ENCODE measurements at places on chromosomes 13 and 19.

- DNase-seq = no peak
Observed at GRCh38 chr13:24142886-24143285, 17.6 kb upstream of the SPATA13 start.

DNA sequence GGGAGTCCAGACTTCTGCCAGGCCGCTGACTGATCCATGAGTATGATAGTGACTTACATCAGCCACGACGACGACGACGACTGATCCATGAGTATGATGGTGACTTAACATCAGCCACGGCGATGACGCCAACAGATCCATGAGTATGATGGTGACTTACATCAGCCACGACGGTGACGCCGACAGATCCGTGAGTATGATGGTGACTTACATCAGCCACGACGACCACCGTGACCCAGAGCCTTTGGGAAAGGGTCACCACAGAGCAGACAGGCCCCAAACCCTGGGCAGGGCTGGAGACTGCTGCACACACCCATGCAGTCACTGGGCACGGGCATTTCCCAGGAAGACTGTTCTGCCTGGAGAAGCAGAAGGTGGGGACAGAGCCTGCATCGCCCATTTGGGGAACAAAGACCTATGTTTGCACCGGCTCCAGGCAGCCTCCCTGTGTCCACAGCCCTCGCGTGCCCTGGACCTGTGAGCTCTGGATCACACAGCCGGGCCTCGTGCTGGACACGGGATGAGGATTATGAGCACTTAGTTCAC lies 130.9 kb upstream of the SPACA7 start:
- no peak for DNase-seq

DNA sequence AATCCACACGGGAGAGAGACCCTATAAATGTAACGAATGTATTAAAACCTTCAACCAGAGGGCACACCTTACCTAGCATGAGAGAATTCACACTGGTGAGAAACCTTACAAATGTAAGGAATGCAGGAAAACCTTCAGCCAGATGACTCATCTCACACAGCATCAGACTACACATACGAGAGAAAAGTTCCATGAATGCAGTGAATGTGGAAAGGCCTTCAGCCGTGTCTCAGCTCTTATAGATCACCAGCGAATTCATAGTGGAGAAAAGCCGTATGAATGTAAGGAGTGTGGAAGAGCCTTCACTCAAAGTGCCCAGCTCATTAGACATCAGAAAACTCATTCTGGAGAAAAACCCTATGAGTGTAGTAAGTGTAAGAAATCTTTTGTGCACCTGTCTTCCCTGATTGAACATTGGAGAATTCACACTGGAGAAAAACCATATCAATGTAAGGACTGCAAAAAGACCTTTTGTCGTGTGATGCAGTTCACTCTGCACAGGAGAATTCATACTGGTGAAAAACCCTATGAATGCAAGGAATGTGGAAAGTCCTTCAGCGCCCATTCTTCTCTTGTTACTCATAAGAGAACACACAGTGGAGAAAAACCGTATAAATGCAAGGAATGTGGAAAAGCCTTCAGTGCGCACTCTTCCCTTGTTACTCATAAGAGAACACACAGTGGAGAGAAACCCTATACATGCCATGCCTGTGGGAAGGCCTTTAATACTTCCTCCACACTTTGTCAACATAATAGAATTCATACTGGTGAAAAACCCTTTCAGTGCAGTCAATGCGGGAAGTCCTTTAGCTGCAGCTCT lies 16.0 kb downstream of the ZNF582 start:
- no peak for DNase-seq

DNA sequence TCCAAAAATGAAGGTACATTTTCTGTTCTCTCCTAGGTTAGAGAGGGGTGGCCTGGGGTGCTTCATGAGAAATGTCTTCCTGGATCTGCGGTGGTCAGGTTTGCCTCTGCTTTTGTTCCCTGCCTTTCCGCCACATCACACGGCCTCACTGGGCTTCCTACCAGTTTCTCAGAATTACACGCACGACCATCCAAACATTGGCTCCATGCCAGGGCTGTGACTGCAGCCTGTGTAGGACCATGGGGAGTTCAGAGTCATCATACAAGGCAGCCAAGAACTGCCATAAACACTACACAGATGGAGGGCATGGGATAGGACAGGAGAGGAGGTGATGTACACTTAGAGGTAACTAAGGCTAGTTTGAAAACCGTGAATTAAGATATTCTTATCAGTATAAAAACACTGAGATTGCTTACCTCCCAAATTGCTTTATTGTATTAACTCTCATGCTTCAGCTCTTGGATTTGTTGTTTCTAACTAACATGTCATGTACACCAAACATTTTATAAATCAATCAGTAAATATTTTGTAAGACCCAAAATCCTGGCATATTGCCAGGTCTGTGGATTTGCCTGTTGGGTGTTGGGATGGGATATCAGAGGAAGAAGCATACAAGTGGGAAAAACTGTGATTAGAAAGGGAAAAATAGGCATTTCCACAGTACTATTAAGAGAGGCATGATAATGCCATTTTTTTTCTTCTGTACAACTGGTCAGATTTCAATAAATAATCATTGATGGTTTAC lies 45.2 kb downstream of the CDADC1 start:
- no peak for DNase-seq

DNA sequence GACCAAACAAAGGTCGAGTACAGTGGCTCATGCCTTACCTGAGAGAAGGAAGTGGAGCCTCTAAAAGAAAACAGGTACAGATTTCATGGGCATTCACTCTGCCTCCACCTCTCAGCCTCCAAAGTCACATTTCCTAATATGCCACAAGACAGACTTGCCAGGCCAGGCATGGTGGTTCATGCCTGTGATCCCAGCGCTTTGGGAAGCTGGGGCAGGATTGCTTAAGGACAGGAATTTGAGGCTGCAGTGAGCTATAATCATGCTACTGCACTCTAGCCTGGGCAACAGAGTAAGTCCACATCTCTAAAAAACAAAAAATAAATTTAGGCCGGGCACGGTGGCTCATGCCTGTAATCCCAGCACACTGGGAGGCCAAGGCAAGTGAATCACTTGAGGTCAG lies 10.9 kb upstream of the DNMT1 start:
- DNase-seq = no peak

DNA sequence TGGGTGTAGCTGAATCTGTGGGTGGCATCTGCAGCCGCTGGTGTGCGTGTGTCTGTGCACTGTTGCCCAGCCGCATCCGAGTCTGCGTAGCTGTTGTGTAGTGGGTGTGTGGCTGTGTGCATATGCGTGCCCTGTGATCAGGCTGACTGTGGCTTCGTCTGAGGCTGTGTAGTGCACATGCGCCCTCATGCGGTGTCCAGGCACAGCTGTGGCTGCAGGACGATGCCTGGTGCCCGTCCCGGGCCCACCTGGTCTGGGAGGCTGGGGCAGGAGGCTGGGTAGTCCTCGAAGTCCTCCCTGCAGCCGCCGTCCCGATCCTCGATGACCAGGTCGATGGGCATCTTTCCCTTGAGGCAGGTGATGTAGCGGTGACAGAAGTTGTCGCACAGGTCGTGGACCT lies 4.9 kb downstream of the MEIS3 start:
- no peak for DNase-seq

DNA sequence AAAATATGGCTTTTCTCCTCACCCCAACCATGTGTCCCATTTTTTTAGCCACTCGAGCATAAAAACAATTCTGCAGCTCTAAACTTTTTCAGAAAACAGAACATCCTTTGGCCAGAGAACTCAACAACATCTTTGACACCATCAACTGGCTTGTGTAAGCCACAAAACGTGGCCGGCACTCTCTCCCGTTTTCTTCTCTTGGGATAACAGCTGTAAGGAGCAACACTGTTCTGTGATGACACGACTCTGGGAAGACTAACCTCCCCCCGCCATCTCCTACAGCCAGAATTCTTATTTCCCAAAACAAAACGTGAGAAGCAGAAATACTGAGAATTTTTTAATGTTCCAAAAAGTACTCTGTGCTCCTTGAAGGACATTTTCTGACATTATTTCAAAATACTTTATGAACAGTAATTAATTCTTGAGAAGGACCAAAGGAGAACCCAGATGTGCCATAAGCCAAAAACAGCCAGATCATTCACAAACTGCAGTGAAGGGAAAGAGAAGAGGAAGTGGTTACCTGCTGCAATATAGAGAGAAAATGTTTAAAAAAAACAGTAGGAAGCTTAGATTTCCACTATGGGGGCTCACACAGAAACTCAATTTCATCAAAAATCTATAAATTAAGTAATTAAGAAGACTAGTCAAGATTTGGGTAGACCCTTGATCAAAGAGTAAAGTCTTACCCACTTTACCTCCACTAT lies 25.8 kb downstream of the COL4A1 start:
- DNase-seq = no peak

GRCh38 chr13:59461411-59461810 lies 702.3 kb downstream of the DIAPH3 start:
- DNase-seq = no peak

DNA sequence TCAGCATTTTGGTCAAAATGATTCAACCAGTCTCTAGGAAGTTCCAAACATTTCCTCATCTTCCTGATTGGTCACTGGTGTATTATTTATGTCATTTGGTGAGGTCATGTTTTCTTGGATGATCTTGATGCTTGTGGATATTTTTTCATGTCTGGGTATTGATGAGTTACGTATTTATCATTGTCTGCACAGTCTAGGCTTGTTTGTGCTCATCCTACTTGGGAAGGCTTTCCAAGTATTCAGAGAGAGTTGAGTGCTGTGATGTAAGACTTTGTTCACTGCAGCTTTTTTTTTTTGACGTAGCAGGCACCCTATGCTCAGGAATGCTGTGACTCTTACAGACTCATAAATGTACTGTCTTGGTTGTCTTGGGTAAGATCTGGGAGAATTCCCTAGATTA lies 509.5 kb downstream of the SLITRK1 start:
- no peak for DNase-seq

DNA sequence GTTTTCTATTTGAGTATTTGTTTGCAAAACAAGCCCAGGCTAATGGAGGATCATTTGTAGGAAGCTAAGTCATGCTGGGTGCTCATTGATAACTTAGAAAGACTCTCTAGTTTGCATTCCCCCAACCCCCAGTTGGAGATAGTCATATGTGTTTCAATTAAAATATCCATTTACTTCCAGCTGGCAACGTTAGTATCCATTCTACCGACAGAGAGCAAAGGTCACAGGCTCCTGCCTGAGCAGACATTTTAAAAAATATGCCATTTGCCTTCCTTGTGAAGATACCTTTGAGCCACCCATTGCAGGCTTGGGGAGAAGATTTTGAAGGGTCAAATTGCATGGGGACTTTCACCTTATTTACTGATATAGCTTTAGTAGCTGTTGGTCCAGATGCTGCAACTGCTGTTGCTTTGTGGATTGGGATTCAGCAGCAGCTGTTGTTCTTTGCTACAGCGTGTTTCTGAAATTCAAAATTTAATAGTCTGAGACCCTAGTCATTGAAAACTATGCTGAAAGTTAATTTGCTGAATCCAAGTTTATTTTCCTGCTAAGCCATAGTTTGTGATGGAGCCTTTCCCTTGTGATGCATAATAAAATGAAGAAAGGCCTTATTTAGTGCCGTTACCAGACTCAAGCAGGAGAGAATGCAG lies 335.1 kb downstream of the GPC6 start:
- DNase-seq = no peak

Measured in CD4-positive, alpha-beta T cell treated with Interleukin-4 for 1 hour (primary cell).